ENCODE measurements at places on chromosomes 2 and 18.

DNA sequence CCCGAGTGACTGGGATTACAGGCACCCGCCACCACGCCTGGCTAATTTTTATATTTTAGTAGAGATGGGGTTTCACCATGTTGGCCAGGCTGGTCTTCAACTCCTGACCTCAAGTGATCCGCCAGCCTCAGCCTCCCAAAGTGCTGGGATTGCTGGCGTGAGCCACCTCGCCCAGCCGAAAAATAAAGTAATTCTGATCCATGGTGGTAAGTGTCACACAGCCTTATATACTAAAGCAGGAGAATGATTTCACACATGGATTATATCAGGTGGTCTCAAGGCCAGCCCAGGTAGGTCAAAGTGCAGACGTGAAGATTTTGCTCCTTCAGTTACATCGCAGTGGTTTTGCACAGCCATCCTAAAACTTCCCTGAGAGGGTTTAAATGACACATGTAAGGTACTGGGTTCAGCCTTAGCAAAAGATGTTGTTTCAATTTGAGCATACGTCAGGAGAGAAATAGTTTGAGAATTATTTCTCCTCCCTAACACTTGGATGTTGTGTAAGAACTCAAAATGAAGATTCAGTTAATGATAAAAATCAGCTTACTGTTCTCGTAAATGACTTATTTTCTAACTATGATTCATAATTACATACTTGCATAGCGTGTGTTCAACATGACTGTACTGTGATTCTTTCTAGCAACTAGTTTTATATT lies 93.0 kb upstream of the SLC39A10 start:
- DNase-seq = peak; percentile 57

DNA sequence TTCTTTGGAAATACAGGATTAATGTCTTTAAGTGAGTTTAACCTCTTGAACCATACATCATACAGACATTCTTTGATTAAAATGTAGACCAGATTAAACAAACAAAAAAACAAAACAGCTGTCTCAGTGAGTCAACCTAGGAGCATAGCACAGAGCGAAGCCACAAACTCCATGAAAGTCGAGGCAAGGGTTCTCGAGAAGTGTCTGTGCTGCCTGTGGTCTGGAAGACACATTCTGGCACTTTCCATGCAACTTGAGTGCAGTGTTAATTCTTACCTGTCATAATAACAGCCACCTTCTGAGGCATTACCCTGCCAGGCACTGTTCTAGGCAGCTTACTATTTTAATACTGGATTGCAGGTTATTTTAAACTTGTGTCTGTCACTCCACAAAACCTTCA lies 435.5 kb upstream of the MMADHC start:
- no peak for DNase-seq

DNA sequence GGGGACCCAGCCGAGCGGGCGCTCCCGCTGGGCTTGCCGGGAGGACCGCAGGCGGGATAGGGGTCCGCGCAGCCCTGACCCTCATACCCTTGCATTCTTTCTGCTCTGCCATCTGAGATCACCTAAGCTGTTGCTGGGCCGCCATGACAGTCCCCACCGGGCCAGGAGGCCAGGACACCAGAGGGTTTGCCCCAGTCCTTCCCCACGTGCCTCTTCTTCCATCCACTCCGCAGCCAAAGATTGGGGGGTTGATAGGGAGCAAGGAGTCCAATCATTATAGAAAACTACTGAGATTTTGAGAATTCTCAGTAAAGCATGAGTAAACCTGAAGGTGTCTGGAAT lies 453 bp upstream of the GRB14 start:
- DNase-seq = peak; percentile 5

GRCh38 chr18:28510210-28510609 lies 333.3 kb upstream of the CDH2 start:
- DNase-seq = no peak

GRCh38 chr2:168439536-168439935 lies 16.5 kb upstream of the CERS6 start:
- DNase-seq = peak; percentile 28

DNA sequence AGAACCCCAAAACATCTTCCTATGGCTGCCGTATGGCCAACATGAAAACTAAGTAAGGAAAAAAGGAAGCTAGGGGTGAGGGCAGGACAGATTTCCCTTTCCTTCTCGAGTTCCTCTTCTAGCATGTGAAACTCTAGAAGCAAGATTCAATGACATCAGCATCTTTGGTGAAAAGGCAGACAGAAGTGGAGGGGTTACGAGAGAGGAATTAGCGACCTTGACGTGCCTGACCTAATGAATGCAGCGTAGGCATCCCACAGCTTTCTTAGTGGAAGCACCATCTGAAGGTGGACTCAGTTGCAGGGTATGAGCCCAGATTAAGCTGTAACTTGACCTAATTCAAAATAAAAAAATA lies 47.9 kb upstream of the PELI1 start:
- DNase-seq = peak; percentile 59

Data from hematopoietic multipotent progenitor cell treated with erythropoietin and hydrocortisone succinate and interleukin-3 and kit ligand, for 4 days (in vitro differentiated cells).